ENCODE measurements at places on chromosomes 6 and 20.

GRCh38 chr6:136547336-136547735, 2.9 kb downstream of the MAP7 start:
- peaks cover 6% of the 10 kb centered on the region for H3K4me1 ChIP-seq
- peaks cover 69% of the 10 kb centered on the region for H3K27me3 ChIP-seq
- no peak for DNase-seq
- H3K27ac ChIP-seq: no peak overlapping the region
- H3K4me3 ChIP-seq: no peak overlapping the region

- H3K4me3 ChIP-seq: no peak overlapping the region
- H3K27me3 ChIP-seq: no peaks in the 10 kb centered on the region
- no peak overlapping the region for H3K27ac ChIP-seq
Observed at GRCh38 chr20:2151858-2152281, 50.2 kb downstream of the STK35 start.

DNA sequence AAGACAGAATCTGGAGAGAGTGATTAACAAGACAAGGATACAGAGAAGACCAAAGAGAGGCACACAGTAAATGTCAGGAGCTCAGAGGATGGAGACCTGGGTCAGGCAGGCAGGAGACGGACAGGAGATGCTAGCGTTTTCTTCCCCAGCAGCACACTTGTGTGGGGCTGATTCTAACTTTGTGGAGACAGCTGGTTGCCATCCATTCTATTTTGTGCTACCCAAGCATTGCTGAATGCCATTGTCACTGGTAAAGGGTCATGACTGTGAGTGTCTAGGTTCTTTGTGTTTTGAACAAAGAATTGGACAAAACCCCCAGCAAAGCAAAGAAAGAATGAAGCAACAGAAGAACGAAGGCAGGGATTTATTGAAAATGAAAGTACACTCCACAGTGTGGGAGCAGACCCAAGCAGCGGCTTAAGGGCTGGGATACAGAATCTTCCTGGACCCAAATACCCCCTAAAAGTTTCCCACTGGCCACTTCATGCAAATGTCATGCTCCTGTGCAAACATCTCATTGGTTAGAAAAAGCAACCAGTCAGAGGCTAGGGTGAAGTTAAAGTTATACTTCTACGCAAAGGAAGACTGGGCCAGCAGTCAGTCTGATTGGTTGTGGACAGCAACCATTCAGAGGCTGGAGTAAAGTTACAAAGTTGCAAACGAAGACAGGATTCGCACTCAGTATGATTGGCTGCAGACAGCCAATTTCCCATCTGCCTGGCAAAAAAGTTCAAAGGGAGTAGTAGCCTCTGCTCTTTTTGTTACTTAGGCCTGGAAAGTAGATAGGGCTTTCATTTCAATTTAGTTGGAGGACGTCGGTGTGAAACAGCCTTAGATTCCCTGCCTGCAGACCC, 17.5 kb downstream of the PTK7 start:
- no peaks in the 10 kb centered on the region for H3K36me3 ChIP-seq
- DNase-seq: no peak
- peaks cover 10% of the 10 kb centered on the region for H3K4me1 ChIP-seq
- no peaks in the 10 kb centered on the region for H3K27me3 ChIP-seq
- no peak overlapping the region for H3K27ac ChIP-seq

- H3K4me3 ChIP-seq: peak overlapping the region; percentile 25
- peak; percentile 47 for DNase-seq
- H3K4me1 ChIP-seq: peaks cover 56% of the 10 kb centered on the region
- no peaks in the 10 kb centered on the region for H3K36me3 ChIP-seq
- peaks cover 78% of the 10 kb centered on the region for H3K27me3 ChIP-seq
Observed at GRCh38 chr20:20363799-20364592, 3.9 kb upstream of the INSM1 start.

- H3K36me3 ChIP-seq: no peaks in the 10 kb centered on the region
- H3K4me1 ChIP-seq: no peaks in the 10 kb centered on the region
- no peak overlapping the region for H3K27ac ChIP-seq
- no peak for DNase-seq
- peaks cover 19% of the 10 kb centered on the region for H3K27me3 ChIP-seq
Observed at GRCh38 chr6:163200289-163200688, 214.2 kb upstream of the QKI start.

- H3K4me1 ChIP-seq: peaks cover 11% of the 10 kb centered on the region
- H3K4me3 ChIP-seq: no peak overlapping the region
- H3K27me3 ChIP-seq: no peaks in the 10 kb centered on the region
- DNase-seq: no peak
Observed at GRCh38 chr6:41147917-41148316, 6.2 kb downstream of the TREML1 start.

DNA sequence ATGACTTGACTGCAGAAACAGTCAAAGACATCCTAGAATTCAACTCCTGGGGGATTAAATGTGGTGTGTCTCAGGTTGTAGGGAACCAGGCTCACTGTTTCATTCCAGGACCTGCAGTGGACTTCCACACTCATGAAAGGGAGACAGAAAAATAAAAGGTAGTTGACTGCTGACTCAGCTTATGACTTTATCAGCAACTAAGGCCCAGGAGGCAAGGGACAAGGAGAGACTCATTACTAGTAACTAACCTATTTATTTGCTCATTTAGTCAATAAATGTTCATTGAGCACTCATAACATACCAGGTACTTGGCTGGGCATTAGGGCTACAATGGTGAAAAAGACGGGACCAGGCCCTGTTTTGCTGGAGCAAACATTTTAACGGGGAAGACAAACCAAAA, 2.9 kb downstream of the ZSCAN31 start:
- no peak for DNase-seq
- H3K4me3 ChIP-seq: no peak overlapping the region
- no peaks in the 10 kb centered on the region for H3K27me3 ChIP-seq
- H3K27ac ChIP-seq: no peak overlapping the region
- peaks cover 7% of the 10 kb centered on the region for H3K36me3 ChIP-seq

DNA sequence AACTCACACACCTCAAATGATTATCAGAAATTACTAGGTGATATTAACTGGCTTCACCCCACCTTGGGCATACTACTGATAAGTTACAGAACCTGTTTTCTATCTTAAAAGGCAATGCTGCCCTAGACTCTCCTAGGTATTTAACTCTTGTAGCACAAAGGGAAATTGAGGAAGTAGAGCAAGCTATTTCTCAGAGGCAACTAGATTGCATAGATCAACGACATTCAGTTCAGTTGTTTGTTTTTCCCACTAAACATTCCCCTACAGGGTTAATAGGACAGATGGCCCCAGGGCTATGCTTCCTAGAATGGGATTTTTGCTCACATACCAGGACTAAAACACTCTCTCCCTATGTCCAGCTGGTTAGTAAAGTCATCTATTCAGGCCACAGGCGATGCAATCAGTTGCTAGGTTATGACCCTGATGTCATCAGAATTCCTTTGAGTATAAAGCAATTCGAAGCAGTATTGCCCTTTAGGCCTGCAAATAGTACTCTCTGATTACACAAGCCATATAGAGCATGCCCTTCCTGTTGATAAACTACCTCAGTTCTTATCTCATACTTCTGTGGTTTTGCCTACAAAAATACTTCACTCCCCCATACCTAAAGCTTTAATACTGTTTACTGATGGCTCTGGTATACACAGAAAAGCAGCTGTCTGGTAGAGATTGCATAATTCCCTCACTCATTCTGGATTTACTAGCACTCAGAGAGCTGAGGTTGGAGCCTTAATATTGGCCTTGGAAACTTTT, 67.4 kb upstream of the ASCC3 start:
- no peaks in the 10 kb centered on the region for H3K4me1 ChIP-seq
- no peak for DNase-seq
- peaks cover 5% of the 10 kb centered on the region for H3K27me3 ChIP-seq
- H3K27ac ChIP-seq: no peak overlapping the region
- H3K4me3 ChIP-seq: no peak overlapping the region
- H3K36me3 ChIP-seq: no peaks in the 10 kb centered on the region

DNA sequence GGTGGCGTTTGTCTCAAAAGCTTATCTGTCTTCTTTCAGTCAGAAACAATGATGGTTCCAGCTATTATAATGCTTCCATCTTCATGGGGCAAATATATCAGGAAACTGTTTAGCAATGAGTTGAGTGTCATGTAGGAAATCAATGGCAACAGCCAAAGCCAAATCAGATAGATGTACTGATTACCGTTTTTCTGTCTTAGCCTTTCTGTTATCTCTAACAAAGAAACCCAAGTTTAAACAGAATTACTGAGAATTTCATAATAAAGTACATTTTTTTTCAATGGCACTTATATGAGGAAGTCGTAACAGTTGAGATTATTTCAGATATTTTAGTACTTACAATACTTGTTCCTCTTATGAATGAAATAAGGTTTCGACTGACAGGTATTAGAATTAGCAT, 1.2 kb downstream of the NOX3 start:
- DNase-seq: no peak
- H3K4me3 ChIP-seq: no peak overlapping the region
- H3K4me1 ChIP-seq: peaks cover 1% of the 10 kb centered on the region
- no peaks in the 10 kb centered on the region for H3K36me3 ChIP-seq

GRCh38 chr20:62501801-62502495, 26.2 kb upstream of the GATA5 start:
- H3K4me1 ChIP-seq: peaks cover 35% of the 10 kb centered on the region
- peaks cover 3% of the 10 kb centered on the region for H3K27me3 ChIP-seq
- peak; percentile 76 for DNase-seq
- H3K36me3 ChIP-seq: no peaks in the 10 kb centered on the region
- peak overlapping the region; percentile 58 for H3K4me3 ChIP-seq
- peak overlapping the region; percentile 96 for H3K27ac ChIP-seq

GRCh38 chr6:71220466-71220865, 68.1 kb upstream of the OGFRL1 start:
- no peak overlapping the region for H3K4me3 ChIP-seq
- no peak overlapping the region for H3K27ac ChIP-seq
- H3K4me1 ChIP-seq: peaks cover 3% of the 10 kb centered on the region
- no peak for DNase-seq

DNA sequence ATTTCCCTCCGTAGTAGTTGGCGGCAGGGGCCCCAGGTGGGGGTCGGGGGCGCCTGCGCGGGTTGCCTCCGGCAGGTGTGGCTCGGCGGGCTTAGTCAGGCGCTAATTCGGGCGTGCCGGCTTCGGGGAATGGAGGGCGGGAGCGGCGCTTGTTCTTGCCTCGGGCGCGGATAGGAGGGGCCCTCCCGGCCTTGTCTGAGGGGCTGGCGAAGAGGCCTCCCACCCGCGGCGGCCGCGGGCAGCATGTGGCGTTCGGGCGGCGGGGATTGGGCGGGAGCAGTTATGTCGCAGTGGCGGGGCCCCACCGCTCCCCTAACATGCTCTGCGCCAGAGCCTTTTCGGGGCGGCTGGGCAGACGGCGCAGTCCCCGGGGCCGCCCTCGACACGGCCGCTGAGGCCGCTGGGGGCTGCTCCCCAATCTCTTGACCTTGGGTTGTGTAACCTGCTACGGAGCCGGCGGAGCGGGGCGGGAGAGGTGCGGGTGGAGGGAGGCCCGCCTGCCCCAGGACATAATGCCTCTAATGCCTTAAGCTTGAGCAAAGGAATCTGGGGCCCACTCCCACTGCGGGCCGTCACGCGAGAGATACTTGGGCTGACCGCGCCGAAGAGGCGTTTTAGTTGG, 1.1 kb downstream of the AMD1 start:
- peak overlapping the region; percentile 97 for H3K27ac ChIP-seq
- peaks cover 62% of the 10 kb centered on the region for H3K36me3 ChIP-seq
- H3K4me3 ChIP-seq: peak overlapping the region; percentile 98
- peak; percentile 81 for DNase-seq
- no peaks in the 10 kb centered on the region for H3K27me3 ChIP-seq
- H3K4me1 ChIP-seq: peaks cover 44% of the 10 kb centered on the region

- H3K4me1 ChIP-seq: peaks cover 22% of the 10 kb centered on the region
- no peak overlapping the region for H3K27ac ChIP-seq
- H3K27me3 ChIP-seq: no peaks in the 10 kb centered on the region
- DNase-seq: no peak
- peaks cover 5% of the 10 kb centered on the region for H3K36me3 ChIP-seq
Observed at GRCh38 chr6:34352305-34352937, 40.0 kb downstream of the NUDT3 start.

DNA sequence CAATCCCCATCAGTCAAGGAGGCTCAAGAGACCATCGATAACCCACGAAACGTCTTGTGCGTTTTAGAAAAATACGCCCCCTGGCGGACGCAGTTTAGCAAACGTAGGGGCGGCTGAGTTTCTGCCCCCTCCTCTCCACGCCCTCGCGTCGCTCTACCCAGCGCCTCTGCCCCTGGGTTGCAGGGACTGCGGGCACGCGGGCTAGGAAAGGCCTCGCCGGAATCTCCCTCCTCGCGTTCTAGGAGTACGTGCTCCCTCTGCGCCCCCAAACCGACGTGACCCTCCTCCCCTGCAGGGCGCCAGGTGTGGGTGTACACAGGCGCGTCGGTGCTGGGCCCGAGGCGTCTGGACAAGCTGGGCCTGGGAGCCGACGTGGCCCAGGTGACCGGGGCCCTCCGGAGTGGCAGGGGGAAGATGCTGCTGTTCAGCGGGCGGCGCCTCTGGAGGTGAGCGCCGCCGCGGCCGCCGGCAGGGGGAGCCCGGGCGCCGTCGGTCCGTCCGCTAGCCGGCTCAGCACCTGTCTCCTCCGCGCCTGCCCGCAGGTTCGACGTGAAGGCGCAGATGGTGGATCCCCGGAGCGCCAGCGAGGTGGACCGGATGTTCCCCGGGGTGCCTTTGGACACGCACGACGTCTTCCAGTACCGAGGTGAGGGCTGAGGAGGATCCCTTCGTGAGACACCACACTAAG, 5.3 kb downstream of the MMP9 start:
- DNase-seq: peak; percentile 82
- H3K27me3 ChIP-seq: peaks cover 62% of the 10 kb centered on the region
- peaks cover 40% of the 10 kb centered on the region for H3K4me1 ChIP-seq
- H3K36me3 ChIP-seq: no peaks in the 10 kb centered on the region

DNA sequence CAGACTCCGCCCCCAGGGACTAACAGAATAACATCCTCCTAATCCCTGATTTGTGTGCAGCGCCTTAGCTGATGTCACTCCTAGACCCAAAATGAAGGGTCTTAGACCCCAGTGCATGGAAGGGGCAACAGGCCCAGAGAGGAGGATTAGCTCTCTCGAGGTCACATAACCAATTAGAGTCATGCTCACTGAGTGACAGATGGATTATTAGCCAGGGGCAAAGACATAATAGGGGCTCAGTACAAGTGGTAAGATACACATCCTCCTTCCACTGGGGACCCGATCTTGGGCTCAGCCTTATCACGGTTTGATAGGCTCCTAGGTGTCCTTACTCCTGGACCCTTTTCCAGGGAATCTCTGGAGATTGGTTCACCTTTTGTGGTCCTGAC, 858 bp downstream of the TP53INP2 start:
- peaks cover 9% of the 10 kb centered on the region for H3K27me3 ChIP-seq
- no peak for DNase-seq
- H3K4me3 ChIP-seq: peak overlapping the region; percentile 77

GRCh38 chr20:43744966-43745730, 18.3 kb upstream of the GTSF1L start:
- H3K4me3 ChIP-seq: no peak overlapping the region
- peaks cover 8% of the 10 kb centered on the region for H3K27me3 ChIP-seq
- no peak for DNase-seq
- H3K36me3 ChIP-seq: no peaks in the 10 kb centered on the region

DNA sequence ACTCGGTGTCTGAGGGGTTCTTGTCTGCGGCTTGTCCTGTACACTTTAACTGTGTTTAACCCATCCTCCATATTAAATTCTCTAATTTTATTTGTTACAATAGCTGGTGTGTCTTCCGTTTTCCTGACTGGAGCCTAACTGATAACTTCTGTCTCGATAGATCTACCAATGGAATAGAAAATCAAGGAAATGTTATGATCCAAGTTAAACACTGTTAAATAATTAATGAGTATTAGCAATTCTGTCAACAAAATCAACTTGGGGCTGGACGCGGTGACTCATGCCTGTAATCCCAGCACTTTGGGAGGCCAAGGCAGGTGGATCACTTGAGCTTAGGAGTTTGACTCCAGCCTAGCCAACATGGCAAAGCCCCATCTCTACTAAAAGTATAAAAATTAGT, 81.7 kb downstream of the DNAH8 start:
- no peak overlapping the region for H3K27ac ChIP-seq
- H3K4me1 ChIP-seq: no peaks in the 10 kb centered on the region
- no peaks in the 10 kb centered on the region for H3K36me3 ChIP-seq
- DNase-seq: no peak
- no peak overlapping the region for H3K4me3 ChIP-seq

All from activated T-cell treated with anti-CD3 and anti-CD28 coated beads, Interleukin-2, amount 50 U/mL, for 24 hours (primary cell).